Upper lobe of right lung (tissue), 1 donor: ENCODE measurements at places on chromosomes 7 and 10.

- peak; percentile 52 for DNase-seq
These were observed 15.0 kb upstream of the ZNF862 start for GRCh38 chr7:149823191-149823630.

- no peak for DNase-seq
These were observed 410.0 kb upstream of the FOXK1 start for GRCh38 chr7:4272141-4272540.

DNA sequence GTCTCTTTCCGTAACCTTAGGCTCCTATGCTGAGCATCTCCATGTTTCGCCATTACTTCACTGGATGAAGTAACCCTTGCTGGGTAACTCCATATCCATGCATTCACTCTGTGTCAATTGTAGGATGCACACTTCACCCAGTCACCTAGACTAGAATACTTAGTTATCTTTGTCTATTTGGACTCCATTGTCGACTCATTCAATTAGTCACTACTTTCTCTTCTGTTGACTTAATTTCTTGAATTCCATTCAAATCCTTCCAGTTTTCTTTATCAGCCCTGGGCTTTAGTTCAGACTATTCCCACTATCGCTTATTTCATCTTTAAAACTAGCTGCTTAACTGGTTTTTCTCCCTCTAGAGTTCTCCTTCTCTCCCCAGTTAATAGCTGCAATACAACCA lies 111.3 kb upstream of the TNS3 start:
- no peak for DNase-seq

- no peak for DNase-seq
These were observed 80.7 kb downstream of the ZRANB1 start for GRCh38 chr10:125022671-125023070.

GRCh38 chr7:2233926-2234325 lies 1.2 kb upstream of the MAD1L1 start:
- no peak for DNase-seq

DNA sequence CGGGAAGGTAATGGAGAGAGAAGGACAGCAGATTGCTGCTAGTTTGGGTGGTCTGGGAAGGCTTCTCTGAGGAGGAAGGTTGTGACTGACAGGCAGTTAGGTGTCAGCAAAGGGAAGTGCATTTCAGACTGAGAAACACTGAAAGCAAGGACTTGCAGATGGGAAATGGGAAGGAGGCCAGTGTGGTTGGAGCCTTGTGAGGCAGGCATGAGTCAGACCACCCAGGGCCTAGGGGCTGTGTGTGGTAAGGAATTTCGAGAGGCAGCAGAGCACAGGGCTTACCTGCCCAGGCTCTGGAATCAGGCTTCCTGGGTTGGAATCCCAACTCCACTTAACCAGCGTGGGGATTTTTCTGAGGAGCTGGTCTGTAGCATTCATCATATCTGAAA lies 53.5 kb downstream of the NRF1 start:
- no peak for DNase-seq

DNA sequence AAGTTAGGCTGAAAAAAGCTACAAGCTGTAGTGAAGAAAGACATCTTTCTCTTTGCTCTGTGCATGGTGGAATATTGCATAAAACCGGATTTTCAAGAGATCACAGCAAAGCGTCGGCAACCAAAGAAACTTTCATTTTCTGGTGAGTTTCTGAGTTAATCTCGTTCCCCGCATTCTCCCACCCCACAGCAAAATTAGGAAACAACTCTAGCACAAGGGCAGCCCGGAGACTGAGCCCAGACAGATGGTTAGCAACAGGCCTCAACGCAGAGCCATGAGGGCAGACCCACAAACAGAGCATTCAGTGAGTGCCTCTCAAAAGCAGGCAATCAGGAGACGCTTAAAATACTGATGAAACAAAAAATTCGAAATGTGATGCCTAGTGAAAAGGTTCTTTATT lies 396.1 kb upstream of the KLF6 start:
- no peak for DNase-seq

DNA sequence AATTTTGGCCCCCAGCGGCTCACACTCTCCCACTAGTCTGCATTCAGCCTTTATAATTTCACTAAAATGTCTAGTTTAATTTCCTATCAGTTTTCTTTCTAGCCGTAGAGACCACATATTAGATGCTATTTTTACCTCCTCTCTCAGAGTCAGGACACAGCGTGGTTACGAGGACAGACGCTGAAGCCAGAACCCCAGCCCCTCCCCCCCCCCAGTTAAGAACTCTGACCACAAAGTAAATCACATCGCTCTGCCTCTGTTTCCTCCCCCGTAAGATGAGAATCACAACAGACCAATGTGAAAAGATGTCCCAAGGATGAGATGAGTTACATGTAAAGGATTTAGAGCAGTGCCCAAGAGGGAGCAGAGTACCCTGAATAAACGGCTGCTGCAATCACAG lies 11.1 kb upstream of the TARP start:
- DNase-seq, result no peak

DNA sequence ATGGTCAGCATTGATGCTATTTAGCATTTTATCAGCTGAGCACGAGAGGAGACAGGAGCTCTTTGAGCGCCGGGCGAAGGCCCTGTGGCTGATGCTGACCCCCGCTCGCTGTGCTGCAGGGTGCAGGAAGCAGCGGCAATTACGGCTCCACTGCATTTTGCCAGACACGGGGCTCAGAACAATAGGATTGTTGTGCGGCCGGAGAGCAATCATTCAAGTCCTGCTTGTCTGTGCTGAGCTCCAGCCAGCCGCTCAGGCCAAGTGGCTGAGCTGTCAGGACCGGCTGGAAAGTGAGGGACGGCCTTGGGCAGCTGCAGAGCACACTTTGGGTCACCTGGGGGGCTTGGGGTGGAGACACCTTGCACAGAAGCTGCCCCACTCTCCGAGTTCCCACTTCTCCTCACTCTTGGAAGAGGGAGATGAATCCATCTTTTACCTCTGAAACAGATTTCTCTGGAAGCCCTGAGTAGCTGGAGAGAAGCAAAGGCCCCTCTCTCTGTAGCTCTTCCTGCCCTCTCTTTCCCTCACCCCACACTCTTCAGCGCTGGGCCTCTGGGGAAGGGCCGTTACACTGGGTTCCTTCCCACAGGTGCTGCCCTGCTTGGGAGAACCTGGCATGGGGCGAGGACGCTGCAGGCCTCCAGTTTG lies 17.3 kb upstream of the ADARB2 start:
- DNase-seq, result no peak

- DNase-seq, result no peak
These were observed 26.4 kb upstream of the UMAD1 start for GRCh38 chr7:7614018-7614741.

DNA sequence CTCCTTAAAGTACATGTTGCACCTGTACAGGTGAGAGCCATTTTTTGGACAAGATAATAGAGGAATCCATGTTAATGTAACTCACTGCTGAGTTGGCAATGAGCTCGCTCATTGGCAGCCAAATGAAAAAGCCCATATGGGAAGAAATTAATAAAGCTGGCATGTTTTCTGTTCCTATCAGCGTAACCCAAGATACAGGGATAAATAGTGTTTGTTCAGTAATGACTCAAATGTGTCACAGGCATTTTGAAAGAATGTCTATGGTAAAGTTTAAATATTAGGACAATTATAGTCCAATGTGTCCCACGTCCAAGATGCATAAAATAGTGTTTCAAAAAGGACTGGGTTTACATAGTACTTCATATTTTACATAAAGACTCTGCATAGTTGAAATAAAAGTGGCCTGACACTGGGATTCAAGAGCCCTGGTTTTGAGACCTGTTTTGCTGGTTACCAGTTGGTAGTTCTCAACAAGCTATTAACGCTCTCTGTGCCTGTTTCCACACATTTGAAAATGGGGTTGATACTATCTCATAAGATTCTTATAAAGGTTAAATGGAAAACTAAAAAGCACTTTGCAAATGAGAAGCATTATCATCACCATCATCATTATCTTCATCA lies 49.1 kb downstream of the MTURN start:
- no peak for DNase-seq

DNA sequence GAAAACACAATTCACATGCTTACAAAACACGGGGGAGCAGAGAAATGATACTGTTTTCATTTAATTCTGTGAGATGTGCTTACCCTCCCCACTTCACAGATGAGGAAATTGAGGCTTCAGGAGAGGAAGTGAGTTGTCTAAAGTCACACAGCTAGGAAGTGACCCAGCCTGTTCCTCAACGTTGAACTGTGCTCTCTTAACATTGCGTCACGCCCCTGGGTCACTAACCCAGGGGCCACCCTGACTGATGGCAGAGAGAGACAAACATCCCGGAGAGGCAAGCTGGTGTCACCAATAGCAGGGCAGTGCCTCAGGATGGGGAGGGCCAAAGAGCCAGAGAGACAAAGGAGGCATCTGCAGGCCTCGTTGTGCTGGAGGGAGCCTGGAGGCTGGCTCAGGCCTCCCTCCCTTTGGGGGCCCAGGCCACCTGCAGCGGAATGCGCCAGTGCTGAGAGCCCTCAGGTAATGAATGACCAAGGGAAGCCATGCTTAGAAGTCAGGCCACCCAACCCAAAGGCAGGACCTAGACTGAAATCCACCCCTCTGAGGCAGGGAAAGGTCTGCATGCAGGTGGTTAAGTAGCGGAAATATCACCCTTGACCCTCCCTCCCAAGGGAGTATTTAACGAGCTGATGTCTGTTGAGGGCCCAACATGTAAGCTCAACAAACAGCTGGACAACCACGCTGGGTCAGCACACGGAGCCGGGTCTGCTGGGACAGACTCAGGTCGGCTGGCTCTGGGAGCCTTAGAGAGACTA lies 81.3 kb downstream of the C10orf105 start:
- peak; percentile 75 for DNase-seq

DNA sequence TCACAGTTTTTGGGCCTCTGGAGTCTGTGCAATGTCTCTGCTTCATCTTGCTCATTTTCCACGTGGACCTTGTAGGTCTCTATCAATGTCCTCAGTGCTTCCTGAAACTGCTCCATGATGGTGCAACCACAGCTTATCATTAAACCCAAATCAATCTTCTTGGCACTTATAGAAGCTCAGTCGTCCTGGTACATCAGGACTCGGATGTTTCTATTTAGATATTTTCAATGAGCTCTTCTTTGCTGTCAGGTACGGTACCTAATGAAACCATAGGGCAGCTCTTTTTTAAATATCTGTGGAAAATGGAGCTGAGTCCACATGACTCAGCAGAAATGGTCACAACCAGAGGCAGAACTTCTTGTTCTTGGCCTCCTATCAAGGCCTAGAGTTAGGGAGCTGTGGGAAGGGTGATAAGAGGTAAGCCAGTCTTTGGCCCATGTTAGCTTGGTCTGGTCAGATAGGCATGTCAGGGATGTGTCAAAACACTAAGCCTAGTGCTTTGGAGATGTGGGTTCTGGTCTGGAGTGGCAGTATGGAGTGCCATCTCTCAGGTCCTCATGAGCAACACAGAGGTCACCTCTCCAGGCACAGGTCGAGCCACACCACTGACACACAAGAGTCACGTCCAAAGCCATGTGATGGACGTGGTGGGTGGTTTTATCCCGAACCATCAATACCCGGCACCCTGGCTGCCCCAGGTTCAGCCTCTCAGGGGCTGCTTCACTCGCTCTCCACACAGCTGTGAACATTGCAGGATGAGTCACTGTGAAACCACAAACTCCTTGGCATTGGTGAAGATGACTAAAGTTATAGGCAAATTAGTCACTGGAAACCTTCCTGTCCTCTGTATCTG lies 87.0 kb downstream of the TBXAS1 start:
- DNase-seq, result no peak

DNA sequence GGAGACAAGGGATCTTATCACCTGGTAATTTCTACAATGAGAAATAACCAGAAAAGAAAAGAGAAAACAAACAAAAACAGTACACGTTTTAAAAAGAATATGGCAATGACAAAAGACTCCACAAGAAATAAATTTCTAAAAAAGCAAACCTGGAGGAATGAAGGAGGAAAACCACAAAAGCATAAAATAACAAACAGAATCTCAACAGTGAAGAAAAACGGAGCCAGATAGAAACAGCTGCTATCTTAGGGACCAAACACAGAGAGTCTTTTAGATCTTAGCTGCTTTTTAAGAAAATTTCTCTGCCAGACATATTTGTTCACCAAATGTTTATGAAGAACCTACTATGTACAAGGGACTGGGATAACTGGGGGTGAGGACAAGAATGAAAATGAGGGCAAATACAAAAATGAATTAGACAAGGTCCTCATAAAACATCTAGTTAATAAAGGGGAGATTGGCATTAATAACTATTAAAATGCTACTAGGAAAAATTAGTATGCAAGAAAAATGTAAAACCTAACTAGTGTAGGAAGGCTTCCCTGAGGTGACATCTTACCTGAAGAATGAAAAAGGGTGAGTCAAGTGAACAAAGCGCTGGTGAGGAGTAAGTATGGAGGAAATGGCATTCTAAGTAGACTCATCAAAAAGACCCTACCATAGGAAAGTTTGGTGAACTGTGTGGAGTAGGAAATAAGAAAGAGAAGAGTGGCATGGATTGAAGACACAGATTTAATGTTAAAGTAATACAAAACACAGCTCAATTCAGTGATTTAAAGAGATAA lies 34.3 kb downstream of the WASL start:
- DNase-seq, result no peak

DNA sequence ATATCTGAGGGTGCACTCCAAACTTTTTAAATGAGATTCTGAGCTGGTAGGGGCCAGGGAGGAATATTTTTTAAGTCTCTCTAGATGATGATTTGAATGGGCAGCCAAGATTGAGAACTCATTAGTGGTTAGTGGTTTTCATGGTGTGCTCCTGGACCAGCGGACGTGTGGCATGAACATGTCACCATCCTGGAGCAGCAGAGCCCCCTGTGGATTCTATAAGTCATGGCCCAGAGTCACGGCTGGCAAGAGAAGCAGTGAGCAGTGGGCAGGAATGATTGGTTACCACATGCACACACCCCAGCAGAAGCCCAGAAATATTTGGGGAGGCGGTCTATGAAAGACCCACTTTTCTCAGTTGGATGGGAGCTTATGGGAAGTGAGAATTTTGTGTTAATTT lies 21.2 kb upstream of the UCN3 start:
- DNase-seq, result no peak

DNA sequence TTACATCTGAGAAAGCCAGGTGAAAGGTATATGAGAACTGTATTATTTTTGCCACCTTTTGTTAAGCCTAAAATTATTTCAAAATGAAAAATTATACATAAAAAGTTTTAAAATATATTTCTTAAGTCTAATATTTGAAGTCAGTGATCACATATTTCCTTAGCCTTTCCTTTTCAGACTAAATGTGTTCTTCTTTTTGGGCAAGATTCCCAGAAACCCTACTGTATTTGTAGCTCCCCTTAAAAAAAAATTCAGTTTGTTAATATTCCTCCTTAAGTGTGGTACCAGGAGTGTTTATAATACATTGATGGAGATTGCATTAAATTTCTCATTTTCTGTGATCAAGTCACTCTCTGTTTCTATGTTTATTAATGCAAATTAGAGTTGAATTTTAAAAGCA lies 22.8 kb downstream of the DNAJC1 start:
- DNase-seq, result no peak
